ENCODE measurements at places on chromosomes 7 and 10.

DNA sequence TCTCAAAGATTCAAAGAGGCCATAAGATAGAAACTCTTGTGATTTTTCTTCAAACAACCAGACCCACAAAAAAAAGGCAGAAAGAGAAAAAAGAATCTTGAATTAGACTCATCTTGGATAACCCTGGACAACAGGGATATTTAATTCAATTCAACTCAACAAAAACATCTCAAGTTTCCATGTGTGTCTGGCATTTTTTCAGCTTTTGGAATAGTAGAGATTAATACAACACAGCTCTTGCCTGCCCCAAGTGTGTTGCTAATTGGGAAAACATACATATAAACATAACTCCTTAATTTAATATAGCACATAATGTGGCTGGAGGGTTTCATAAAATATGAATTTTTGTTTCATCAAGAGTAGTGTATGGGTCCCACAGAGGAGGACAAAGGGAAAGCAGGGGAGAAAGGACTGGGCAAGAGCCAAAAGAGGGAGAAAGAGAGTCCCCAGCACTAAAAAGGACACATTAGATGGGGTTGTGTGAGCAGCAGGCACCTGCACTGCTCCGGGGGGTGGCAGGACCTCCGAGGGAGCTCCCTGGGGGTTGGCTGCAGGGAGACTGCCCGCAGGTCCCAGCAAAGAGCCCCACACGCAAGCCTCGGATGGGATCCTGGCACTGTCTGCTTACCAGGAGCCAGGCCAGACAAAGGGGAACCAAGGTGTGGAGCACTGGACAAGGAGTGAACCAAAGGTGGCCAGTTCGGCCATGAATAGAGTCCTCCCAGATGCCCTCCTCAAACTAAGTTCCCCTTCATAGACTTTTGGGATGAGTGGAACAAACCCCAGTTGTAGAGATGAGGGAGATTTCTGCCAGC, 65.6 kb upstream of the TMEM72 start:
- DNase-seq: no peak

- DNase-seq: no peak
Observed at GRCh38 chr10:24457661-24458318, 248.9 kb downstream of the KIAA1217 start.

- no peak for DNase-seq
Observed at GRCh38 chr7:79403451-79403850, 50.0 kb downstream of the MAGI2 start.

DNA sequence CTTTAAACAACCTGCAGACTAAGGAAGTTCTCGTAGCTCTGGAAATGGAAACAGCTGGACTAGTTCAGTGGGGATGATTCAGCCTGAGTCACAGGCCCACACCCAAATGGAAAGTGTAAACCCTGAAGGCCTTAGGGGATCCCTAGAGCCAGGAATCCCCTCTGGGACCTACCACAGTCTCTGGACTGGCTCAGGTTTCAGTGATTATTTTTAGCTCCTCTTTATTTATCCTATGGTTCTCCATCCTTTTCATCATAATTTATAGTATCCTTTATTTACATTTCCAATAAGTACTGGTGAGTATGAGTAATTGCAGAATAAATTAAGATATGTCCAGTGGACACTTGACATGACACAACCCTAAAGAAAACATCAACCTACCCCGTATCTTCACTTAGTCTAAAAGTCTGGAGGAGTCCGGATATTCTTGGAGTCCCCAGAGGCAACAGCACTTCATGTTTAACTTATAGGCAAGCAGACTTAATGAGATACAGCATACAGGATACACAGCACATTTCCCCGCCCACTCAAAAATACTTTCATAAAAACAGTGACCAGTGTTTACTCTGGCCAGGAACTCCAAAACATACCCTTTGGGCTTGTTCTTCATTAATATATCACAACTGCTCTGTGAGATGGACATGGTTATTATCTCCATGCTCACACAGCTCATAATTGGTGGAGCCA, 28.4 kb upstream of the SEMA3E start:
- no peak for DNase-seq

GRCh38 chr7:116142374-116142773, 68.0 kb upstream of the TES start:
- no peak for DNase-seq

- DNase-seq: no peak
Observed at GRCh38 chr7:71403202-71403946, 271.4 kb downstream of the GALNT17 start.

DNA sequence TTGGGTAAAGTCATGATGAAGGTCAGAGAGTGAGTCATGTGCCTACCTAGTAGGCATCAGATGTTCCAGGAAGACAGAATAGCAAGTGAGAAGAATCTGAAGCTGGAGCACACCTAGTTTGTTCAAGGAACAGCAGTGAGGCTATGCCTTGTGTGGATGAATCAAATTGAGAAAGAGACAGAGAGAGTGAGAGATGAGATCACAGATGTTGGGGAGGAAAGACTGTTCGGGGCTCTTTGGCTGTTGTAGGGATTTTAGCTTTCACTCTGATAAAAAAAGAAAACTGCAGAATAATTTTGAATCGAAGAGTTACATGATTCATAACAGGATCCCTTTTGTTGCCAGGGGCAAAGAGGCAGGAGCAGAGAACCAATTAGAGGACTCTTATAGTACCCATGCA, 6.3 kb downstream of the LIPF start:
- no peak for DNase-seq

- no peak for DNase-seq
Observed at GRCh38 chr7:86598311-86598710, 45.4 kb upstream of the GRM3 start.

All from progenitor cell of endocrine pancreas (in vitro differentiated cells).